PC-3 (cell line): ENCODE measurements at places on chromosomes 12 and 14.

DNA sequence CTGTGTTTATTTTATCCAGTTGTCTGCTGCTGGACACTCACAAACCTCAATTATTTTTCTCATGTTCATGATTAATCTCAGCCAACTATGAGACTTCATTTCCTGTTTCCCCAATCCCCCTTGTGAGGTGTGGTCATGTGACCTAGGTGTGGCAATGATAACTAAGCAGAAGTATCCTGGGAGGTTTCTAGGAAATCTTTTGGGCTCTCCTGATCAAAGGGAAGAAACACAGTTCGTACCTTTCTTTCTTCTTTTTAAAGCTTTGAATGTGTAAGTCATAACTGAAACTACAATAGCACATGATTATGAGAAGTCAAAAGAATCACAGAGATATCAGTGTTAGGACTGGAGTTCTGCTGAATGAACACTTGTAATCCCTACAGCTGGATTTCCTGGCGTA is 34.4 kb upstream of the MANSC4 start:
- no peak overlapping the region for H3K27ac ChIP-seq
- no peak overlapping the region for H3K4me3 ChIP-seq
- H3K36me3 ChIP-seq: no peaks in the 10 kb centered on the region
- no peaks in the 10 kb centered on the region for H3K27me3 ChIP-seq
- DNase-seq: no peak
- peaks cover 16% of the 10 kb centered on the region for H3K4me1 ChIP-seq

DNA sequence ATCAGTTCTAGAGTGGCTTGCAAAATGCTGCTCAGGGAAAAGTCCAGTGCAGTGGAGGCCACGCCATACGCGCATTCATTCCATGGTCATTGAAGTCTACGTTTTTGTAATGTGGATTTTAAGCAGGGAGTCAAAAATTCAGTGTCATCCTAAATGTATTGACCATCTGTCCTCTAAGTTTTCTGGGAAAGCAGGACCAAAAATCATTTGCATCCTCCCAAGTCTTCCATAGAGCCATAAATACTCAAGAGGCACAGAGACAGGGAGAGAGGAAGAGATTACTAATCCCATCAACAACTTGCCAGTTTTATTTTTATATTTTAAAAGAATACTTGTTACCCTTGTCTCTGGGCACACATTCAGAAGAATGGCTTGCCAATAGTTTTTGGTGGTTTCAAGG is 36.9 kb downstream of the RHOJ start:
- DNase-seq: no peak
- H3K4me3 ChIP-seq: no peak overlapping the region
- H3K27ac ChIP-seq: no peak overlapping the region

DNA sequence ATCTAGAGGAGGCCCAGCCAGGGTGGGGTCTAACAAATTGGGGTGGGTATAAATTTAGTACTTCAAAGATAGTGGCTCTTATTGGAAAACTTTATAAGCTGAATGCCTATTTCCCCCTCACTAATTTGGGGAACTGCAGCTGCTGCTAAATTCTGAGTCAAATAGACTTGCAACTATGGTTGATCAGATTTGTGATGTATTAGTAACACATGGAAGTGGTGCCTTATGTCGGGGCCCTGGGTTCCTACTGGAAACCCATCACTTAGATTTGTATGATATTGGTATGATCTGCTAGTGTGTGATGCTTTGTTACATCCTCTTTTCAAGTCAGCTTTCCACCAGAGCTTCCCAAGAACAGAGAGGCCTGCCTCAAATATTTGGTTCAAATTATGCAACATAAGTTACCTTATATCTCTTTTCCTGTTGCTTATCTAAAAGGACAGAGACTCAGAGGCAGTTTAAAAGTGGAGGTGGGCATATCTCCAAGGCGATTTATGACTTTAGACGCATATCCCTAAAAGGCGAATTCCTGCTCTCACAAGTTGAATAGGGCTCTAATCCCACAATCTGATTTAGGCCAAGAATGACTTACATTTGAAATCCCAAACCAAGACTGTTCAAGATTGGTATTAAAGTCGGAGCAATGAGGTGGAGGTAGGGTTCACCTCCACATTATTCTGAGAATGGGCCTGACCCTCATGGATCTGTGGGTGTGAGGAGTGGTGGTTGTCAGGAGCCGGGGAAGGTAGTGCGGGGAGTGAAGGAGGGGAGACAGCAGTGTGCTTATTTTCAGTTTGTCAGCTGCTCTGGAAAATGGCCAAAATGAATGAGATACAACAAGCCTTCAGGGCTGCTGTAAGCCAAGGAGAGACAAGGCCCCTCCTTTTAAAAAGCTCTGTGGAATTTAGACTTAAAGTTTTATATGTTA is 425.8 kb downstream of the RAD51B start:
- DNase-seq: no peak
- H3K4me3 ChIP-seq: no peak overlapping the region
- H3K4me1 ChIP-seq: peaks cover 50% of the 10 kb centered on the region
- peak overlapping the region; percentile 64; the same call in 1 of the 2 replicates for H3K27ac ChIP-seq
- H3K27me3 ChIP-seq: no peaks in the 10 kb centered on the region

GRCh38 chr14:23933108-23933741 is 20.3 kb upstream of the DHRS4 start:
- no peak for DNase-seq
- no peaks in the 10 kb centered on the region for H3K27me3 ChIP-seq
- H3K27ac ChIP-seq: no peak overlapping the region
- H3K36me3 ChIP-seq: no peaks in the 10 kb centered on the region
- H3K4me1 ChIP-seq: no peaks in the 10 kb centered on the region

DNA sequence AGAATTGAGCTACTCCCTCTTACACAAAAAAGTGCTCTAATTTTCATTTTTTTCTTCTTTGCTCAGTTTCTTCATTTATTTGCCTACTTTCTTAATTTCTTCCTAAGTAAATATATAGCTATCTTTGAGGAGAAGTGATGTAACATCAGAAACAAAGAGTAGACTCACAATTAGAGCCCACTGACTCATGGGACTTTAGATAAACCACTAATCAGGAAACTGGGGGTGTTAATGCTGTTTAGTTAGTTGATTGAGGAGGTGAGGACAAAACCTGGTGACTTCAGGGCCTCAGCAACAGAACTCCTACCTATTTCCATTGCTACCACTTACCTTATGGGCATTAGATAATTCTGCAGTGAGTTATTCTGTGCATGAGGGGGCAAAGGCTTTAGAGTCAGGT is 151.7 kb downstream of the MON2 start:
- no peak overlapping the region for H3K27ac ChIP-seq
- no peaks in the 10 kb centered on the region for H3K36me3 ChIP-seq
- no peaks in the 10 kb centered on the region for H3K27me3 ChIP-seq
- H3K4me3 ChIP-seq: no peak overlapping the region

DNA sequence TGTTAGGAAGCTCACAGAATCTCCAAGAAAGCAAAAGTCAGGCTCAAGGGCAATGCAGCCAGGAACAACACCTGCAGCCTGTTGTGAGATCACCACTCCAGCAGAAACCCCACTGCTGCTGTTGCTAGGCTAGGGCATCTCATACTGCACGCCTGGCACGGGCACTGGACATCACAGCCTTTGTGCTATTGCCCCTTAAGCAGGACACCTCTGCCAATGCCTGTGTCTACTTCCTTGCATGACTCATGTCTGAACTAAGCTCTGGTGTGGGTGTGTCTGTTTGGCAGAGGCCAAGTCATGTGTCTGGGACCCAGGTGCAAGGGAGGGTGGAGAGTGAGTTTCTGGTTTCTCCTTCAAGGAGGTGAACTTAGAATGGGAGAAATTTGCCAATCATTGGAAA is 10.0 kb upstream of the DDX47 start:
- peak overlapping the region; percentile 100 for H3K27ac ChIP-seq
- H3K27me3 ChIP-seq: no peaks in the 10 kb centered on the region
- H3K4me1 ChIP-seq: peaks cover 59% of the 10 kb centered on the region
- no peaks in the 10 kb centered on the region for H3K36me3 ChIP-seq
- H3K4me3 ChIP-seq: no peak overlapping the region
- DNase-seq: peak; percentile 95

DNA sequence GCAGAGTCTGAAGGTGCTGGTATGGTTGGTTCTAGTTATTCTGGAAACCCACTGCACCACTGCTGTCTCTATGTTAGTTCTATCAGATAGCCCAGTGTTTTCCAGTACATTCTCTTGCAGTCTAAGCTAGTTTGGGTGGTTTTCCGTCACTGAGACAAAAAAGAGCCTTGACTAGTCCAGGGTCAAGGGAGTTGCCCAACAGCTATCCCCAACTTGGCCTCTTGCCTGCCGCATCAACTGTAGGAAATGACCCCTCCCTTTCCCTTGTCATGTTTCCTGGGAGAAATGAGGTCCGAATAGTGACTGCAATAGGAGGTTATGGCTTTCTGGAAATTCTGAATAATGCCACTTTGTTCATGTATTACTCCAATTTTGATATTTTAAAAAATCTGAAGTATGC is 160.4 kb downstream of the EFCAB11 start:
- H3K4me1 ChIP-seq: no peaks in the 10 kb centered on the region
- H3K36me3 ChIP-seq: no peaks in the 10 kb centered on the region
- no peaks in the 10 kb centered on the region for H3K27me3 ChIP-seq
- no peak for DNase-seq
- no peak overlapping the region for H3K4me3 ChIP-seq

- no peaks in the 10 kb centered on the region for H3K36me3 ChIP-seq
- H3K27me3 ChIP-seq: no peaks in the 10 kb centered on the region
- H3K4me1 ChIP-seq: 0 out of 2 replicates have a peak, but pooled peaks cover 8% of the 10 kb centered on the region
- H3K4me3 ChIP-seq: no peak overlapping the region
- no peak overlapping the region for H3K27ac ChIP-seq
These were observed 84.6 kb downstream of the GARIN6 start for GRCh38 chr12:99732131-99732530.

GRCh38 chr12:132138941-132139871 is 4.9 kb downstream of the DDX51 start:
- H3K4me3 ChIP-seq: no peak overlapping the region
- no peak overlapping the region for H3K27ac ChIP-seq
- no peak for DNase-seq

DNA sequence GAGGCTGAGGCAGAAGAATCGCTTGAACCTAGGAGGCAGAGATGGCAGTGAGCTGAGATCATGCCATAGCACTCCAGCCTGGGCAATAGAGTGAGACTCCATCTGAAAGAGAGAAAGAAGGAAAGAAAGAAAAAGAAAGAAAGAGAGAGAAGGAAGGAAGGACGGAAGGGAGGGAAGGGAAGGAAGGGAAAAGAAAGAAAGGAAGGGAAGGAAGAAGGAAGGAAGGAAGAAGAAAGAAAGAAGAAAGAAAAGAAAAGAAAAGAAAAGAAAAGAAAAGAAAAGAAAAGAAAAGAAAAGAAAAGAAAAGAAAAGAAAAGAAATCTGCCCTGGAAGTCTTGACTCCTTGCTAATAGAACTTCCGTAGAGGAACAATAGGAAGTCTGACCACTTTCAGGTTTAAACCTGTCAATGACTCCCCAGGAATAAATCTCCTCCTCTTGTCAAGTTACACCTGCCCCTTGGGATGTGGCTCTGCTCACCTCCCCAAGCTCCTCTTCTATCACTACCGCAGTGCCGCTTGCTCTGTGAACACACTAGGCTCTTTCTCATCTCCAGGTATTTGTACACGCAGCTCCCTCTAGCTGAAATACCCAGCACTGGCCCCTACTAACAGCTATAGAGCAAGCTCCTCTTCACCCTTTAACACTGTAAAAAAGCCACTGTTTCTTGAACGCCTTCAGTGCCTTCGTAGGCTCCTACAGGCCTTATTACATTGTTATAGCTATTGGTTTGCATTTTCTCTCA is 773.1 kb upstream of the TBX3 start:
- H3K36me3 ChIP-seq: no peaks in the 10 kb centered on the region
- no peak overlapping the region for H3K4me3 ChIP-seq
- H3K27ac ChIP-seq: no peak overlapping the region

DNA sequence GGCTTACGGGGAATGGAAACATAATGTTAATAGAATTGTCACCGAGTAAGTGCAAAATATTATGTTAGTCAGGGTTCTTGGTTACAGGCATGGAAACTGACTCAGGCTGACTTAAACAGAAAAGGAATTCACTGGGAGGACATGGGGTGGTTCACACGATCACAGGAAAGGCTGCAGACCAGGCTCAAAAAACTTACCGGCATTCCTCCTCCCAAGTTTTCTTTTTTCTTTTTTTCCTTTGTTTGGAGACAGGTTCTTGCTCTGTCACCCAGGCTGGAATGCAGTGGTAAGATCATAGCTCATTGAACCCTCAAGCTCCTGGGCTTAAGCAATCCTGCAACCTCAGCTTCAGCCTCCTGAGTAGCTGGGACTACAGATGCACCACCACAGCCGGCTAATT is 11.9 kb upstream of the UBE2N start:
- DNase-seq: no peak
- no peaks in the 10 kb centered on the region for H3K36me3 ChIP-seq
- no peak overlapping the region for H3K4me3 ChIP-seq
- no peak overlapping the region for H3K27ac ChIP-seq
- H3K27me3 ChIP-seq: no peaks in the 10 kb centered on the region
- H3K4me1 ChIP-seq: peaks cover 6% of the 10 kb centered on the region; the same call in 1 of the 2 replicates

DNA sequence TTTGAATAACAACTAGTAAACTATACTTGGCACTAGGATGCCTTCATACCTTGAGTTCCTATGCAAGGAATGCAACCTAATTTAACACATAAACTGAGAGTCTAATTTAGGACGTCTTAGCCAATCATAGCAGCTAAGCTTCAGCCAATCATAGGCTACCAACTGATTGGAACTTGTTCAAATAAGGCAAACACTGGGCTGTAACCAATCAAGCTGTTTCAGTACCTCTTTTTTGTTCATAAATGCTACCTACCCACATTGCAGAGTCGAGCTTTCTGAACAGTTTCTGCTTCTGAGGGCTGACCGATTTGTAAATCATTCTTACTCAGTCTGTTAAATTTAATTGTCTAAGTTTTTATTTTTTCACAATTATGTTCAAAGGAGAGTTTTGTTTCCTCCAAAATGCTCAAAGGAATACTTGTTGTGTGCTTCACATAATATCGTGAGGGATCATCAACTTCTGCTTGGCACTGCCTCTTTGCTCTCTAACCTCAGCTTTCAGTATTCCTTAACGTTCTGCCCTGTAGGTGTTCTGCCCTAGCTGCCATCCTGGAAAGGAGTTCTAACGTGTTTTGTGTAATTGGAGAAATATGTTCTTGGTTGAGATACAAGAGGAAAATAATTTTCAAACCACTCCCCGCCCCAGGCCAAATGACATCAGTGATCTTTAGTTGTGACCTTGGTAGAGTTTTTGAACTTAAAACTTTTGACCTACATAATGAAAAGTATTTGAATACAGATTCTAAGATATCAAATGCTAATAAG is 380.4 kb upstream of the MIS18BP1 start:
- no peak for DNase-seq
- H3K27me3 ChIP-seq: no peaks in the 10 kb centered on the region; the same call in 1 of the 2 replicates
- H3K27ac ChIP-seq: no peak overlapping the region
- H3K4me1 ChIP-seq: no peaks in the 10 kb centered on the region
- H3K4me3 ChIP-seq: no peak overlapping the region
- no peaks in the 10 kb centered on the region for H3K36me3 ChIP-seq
